ENCODE measurements at places on chromosomes 5 and 9.

DNA sequence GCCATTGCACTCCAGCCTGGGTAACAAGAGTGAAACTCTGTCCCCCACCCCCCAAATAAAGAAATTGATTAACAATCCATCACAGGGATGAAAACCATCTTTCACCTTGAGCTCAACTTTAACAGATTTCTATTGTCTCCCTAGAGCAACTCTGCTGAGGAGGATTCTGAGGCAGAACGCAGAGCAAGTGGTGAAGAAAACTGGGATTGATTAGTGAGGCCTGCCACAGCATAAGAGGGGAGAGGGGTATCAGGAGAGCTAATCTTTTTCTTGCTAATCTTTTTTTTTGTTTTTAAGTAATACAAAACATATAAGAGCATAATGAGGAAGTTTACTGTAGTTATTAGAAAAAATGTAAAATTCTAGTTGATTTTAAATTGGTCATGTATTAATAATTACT lies 8.9 kb downstream of the TXNDC8 start:
- DNase-seq = no peak

GRCh38 chr5:9125852-9126251 lies 420.0 kb downstream of the SEMA5A start:
- no peak for DNase-seq

DNA sequence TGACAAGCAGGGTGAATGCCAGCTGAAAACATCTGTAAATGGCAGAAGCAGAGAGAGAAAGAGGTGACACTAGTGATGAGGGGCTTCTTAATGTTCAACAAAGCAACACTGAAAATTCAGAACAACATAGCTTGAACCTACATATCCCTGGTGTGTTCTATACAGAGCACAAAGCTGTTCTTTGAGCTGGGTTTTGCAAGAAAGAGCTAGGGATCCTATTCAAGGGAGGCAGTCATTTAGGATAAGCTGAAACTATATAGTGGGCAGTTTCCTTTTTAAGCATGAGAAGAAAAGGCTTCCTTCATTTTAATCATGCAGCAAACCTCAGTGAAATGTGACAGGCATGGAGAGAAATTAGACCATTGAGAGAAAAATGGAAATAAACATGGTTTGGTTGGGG lies 45.6 kb upstream of the RAI14 start:
- no peak for DNase-seq

GRCh38 chr9:34335376-34335775 lies 6.0 kb downstream of the NUDT2 start:
- DNase-seq = no peak
